ENCODE measurements at places on chromosomes 2 and 18.

GRCh38 chr2:48176876-48177275, 270.6 kb upstream of the FBXO11 start:
- DNase-seq, result no peak

DNA sequence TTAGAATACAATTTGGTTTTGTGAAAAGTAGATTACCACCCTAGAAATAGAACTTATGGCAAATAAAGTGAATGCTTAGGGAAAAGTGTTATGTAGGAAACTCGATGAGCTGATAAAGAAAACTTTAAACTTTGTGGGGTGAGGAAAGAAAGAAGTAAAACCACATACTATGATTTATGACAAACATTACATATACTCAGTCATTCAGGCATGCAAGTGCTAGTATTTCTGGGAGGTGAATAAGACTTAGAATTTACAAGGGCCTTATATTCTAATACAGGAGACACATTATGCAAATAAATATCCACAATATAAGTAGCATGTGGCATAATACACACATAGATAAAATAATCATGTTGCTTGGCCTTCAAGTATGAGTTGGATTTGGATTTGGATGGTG, 618.1 kb downstream of the XIRP2 start:
- no peak for DNase-seq

- DNase-seq, result no peak
Observed at GRCh38 chr18:74197705-74198341, 49.5 kb downstream of the TIMM21 start.

DNA sequence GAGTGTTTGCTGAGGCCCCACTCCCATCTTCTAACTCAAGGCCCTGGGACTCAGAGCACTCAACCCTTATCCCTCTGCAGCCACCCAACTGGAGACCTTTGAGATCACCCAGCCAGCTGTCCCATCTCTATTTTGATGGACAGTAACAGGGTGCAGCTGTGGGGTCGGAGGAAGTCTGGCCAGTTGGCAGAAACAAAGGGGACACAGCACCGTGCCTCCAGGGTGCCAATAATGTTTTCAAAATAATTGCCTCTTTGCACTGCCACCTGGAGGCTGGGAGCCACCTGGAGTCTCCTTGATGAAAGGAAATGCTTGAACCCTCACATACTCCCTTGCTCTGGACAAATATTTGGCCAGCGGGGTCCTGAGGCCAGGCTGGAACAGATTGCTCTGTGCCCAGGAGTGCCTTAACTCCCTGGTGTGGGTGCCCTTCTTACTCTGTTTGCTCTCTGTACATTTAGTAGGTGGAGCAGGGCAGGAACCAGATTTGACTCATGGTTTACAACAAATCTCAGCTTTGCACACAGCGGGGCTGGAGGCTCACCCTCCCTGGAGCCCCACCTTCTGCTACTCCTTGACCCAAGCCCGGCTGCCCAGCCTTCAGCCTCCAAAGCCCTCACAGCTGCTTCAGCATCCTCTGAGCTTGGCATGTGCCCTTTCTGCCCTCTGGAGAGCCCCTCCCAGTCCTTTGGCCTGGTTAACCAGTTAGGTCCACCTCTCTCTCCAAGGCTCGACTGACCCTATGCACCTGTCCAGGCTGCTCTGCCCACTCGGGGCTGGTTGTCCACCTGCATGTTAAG, 17.2 kb downstream of the MAL start:
- no peak for DNase-seq

DNA sequence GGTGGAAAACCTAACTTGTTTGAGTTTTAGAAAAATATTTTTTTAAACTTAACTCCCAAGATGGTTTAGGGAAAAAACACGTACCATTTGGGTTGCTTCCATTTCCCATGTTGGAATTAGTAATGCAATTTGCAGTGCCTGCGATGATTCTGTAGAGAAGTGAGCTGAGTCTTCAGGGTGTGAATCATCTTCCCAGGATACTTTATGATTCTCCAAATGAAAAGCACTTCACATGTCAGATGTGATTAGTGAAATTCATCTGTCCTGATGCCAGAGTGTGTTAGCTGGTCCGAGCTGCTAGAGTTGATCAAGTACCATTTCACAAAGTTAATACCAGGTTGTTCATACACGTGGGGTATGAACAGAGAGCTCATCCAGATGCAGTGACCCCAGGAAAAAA, 59.1 kb downstream of the ACOXL start:
- DNase-seq, result no peak

DNA sequence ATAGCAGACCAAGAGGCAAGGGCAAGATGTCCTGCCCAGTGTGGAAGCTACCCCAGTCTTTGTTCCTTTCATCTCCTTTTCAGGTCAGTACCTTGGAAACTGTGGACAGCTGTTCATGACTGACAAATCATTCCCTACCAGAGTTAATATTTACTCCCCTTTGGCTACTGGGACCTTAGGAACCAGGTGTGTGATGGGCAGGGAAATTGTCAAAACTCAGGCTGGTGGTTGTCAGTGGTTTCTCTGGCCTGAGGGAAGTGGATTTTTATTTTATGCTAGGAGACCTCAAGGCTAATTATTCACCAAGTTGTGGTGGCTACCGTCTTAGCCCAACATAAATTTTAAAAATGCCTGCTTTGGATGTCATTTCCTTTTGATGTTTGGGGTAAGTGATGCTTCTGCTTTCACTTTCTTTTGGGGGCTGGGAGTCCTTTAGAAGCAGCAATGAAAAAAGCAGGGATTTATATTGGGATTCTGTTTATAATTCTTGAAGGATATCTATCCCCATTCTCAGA, 119.3 kb downstream of the SETBP1 start:
- peak; percentile 19 for DNase-seq

DNA sequence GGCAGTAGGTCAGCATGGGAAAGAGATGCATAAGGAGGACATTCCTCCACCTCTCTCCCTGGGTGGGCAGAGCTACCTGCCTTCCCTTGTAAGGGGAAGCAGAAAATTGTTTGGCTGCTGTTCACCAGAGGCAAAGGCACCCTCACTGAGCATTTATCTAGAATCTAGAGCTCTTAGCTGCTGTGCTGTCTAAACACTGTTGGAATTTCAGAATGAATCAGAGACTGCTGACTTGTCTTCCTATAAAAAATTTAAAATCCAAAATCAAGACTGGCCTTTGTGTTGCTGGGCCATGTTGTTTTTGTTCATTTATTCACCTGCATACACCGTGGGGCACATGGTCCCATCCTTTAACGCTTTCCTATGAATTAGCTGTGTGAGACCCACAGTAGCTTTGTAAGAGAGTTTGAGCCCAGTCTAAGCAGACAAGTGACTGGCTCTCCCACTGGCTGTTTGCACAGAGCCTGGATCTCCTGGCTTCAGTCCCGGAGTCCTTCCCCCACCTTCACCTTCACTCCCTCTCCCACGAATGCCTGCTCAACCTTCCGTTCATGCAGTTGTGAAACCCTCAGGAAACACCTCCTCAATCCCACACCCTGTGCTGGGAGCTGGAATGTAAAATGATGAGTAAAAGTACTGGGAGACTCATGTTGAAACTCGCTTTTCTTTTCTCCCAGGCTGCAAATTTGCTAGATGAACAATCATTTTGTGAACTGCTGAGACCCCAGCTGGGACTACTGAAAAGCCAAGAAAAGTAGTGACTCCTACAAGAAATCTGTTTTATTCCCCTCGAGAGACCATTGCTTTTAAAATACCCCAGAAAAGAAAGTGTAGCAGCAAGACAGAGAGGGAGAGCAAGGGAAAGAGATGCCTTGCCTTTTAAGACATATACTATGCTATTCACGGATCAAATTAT, 76.2 kb downstream of the FAM168B start:
- DNase-seq, result peak; percentile 71

- no peak for DNase-seq
Observed at GRCh38 chr18:51010218-51010617, 19.8 kb upstream of the SMAD4 start.

DNA sequence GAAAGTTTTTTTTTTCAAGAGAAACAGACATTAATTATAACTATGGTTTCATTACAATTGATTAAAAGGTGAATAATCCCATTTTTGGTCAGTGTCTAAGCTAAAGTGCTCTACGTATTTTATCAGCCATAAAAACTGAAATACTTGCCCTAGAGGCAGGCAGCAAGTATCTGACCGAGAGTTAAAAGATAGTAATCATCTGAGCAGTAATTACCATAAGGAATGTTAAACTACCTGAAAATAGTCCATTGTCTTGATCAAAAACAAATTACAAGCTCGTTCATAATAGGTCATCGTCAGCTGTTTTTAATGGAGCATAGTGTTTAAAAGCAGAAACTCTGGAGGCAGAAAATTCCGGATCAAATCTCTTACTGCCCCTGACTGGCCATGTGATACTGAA, 105.7 kb upstream of the ZEB2 start:
- DNase-seq, result no peak

GRCh38 chr2:69017835-69018234, 4.9 kb downstream of the ANTXR1 start:
- no peak for DNase-seq

DNA sequence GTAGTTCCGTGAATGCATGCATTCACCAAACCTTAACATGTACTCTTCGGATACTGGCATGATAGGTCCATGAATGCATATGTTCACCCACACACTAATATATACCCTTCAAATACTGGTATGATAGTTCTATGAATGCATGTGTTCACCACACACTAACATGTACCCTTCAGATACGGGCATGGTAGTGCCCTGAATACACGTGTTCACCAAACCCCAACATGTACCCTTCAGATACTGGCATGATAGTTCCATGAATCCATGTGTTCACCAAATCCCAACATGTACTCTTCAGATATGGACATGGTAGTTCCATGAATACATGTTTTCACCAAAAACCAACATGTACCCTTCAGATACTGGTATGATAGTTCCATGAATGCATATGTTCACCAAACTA, 48.5 kb upstream of the ALKAL2 start:
- no peak for DNase-seq

GRCh38 chr2:141381946-141382345, 748.9 kb downstream of the LRP1B start:
- DNase-seq, result no peak

DNA sequence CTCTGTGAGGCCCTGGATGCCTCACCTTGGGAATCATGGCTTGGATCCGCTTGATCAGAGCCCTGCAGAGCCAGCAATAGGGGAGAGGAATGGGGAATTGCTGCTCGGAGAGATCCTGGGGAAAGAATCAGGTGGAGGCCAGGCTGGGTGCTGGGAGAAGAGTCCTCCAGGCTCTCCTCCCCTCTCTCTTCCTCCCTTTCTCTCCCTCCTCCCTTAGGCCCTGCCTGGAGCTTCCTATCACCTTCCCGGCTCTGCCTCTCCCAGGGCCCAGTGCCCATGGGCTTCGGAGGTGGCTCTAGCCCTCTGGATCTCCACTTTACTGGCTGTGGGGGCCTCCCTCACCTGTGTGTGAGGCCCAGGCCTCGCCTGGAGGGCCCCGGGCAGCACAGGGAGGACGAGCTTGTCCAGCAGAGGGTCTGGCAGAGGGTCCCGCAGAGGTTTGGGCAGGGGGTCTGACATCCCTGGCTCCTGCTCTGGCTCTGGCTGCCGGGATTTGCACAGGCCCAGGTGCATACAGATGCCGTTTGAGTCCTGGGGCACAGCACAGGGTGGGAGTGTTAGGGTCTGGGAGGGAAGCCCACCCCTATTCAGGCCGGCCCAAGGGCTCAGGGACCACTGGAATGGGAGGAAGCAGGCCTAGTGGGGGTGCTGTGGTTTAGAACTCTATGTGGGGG, 2.6 kb downstream of the SFTPB start:
- no peak for DNase-seq

DNA sequence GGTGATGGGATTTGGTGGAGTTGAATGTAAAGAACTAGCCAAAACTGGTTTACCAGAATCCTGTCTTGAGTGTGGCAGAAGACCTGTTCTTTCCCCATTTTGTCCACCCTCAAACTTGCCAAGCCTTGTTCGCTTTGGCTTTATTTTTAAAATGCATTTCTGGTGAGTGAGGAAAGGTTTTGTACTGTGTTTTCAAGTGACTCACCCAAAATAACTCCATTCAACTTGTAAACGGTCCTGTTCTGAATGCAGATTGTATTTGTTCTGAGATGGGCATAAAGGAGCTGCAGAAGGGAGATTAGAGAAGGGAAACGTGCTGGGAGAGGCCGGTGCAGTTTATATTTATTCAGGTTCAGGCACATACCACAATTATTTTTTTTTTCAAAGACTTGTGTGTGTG, 5.3 kb upstream of the ITPRID2 start:
- DNase-seq, result peak; percentile 34

DNA sequence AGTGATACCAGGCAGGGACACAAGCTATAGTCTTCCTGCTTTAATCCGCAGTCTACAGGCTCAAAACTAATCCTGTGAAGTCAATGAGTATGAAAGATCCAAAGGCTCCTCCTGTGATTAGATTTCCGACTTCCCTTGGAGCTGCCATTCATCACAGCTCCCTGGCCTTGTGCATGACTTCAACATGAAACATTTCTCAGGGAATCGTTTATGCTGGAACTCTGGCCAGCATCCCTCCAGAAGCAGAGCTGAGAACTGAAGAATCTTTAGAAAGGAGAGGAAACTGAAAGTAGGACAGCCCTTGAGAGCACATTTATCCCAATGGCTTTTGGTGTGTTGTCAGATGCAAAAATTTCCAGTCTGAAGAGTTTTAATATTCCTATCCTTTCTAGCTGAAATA, 84.3 kb upstream of the SESTD1 start:
- peak; percentile 15 for DNase-seq

DNA sequence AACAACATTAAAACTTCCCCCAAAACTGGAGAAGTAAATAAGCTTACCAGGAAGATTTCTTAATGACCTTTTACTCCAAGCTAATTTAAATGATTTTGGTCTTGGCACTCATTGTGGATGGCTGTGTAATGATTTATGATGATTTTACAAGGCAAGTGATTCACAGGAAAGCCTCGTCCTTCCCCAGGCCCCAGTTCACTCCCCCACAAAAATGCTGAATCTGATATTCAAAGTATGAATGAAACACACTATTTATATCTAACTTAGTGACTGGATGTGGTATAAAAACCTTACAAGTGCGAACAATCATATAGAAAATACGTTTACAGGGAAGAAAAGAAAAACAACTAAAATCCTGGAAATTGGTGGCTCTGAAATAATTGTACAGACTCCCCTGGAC, 49.8 kb downstream of the ZNF516 start:
- DNase-seq, result peak; percentile 93

DNA sequence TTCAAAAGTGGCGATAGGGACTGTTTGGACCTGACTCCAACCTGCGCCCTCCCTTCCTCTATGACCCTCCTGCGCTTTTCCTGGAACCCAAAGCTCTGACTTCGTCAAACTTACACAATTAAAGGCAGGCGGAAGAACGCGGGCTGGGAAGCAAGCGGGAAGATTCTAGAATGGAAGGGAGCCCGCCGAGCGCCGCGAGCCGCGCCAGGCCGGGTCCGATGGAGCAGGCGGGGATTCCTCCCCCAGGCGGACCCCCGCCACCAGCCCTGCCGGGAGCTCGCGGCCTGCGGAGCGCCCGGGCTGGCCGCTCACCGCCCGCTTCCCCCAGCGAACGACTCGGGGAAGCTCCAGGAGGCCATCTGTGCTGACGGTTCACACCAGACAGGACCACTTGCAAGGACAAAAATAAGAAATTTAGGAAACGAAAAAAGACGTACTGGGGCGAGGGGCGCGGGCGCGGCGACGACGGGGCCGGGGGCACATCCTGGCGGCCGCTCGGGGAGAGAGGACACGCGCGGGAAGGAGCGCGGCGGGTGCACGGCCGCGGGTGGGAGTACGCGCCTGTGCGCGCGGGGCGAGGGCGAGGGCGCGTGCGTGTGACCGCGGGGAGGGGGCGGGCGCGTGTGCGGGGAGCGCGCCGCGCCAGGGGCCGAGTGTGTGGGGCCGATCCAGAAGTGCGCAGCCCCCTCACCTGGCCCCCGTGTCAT, 1.1 kb upstream of the SALL3 start:
- DNase-seq, result no peak
